ENCODE measurements at places on chromosomes 7 and 10. TPM values are rescaled to one million over a fixed set of nuclear protein-coding genes. Genes with fewer than 3 reads are reported as not detected.

Gene NODAL
- total RNA-seq = not detected

Gene COL17A1
- total RNA-seq = not detected

Gene FAM237B
- not detected for total RNA-seq

Gene SKIDA1
- 3.9 TPM for total RNA-seq

Gene CCT6A
- total RNA-seq = 93.1 TPM

Gene LRMDA
- total RNA-seq = 16.6 TPM

Gene DRGX
- not detected for total RNA-seq

Gene MPP7
- 36.2 TPM for total RNA-seq

Gene ANKRD1
- not detected for total RNA-seq

Gene C10orf62
- total RNA-seq = not detected

Gene HDAC9
- total RNA-seq = 38.2 TPM

Gene UCMA
- not detected for total RNA-seq

Gene PLXDC2
- 18.2 TPM for total RNA-seq

Gene C1QL3
- total RNA-seq = not detected

Gene C7orf57
- not detected for total RNA-seq

Gene ZKSCAN1
- 27.8 TPM for total RNA-seq

Gene LRRD1
- total RNA-seq = 0.83 TPM

Gene STEAP2
- total RNA-seq = 22.5 TPM
